ENCODE measurements at places on chromosomes 4 and X.

GRCh38 chr4:94897023-94897422 lies 139.3 kb downstream of the BMPR1B start:
- DNase-seq: no peak

- no peak for DNase-seq
Observed at GRCh38 chr4:2263926-2264321, 2.0 kb upstream of the MXD4 start.

GRCh38 chr4:23169608-23170311 lies 477.0 kb downstream of the GBA3 start:
- no peak for DNase-seq

DNA sequence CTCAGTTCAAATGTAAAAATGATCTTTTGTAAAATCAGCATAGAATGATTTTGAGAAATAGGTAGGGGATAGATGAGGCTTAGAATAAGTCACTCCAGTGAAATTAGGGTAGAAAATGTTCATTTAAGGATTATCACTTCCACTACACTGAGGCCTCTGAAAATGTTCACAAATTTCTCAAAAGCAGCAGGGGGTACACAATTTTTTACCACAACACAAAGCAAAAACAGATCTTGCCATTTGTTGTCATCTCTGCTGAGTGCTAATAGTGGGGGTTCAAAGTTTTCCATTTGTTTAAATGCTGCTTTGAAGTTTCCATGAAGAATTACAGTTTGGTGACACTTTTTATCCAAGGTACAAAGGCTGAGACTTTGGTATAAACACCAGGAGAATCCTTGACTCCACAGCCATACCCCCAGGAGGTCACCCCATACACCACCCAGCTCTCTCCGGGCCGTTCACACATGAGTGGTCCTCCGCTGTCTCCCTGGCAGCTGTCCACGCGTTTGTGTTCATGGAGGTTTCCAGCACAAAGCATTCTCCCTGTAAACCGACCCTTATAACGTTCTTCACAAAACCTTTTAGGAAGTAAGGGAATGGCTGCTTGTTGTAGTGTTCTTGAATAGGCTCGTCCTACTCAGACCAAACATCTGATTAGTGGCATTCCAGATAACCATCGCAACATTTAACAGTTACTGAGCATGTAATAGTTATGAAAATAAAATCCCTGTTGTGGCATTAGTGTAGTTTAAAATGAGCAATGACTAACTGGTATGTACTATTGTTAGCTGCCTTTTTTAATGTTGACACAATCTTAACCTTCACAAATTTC lies 71.0 kb downstream of the PRSS12 start:
- DNase-seq: no peak

DNA sequence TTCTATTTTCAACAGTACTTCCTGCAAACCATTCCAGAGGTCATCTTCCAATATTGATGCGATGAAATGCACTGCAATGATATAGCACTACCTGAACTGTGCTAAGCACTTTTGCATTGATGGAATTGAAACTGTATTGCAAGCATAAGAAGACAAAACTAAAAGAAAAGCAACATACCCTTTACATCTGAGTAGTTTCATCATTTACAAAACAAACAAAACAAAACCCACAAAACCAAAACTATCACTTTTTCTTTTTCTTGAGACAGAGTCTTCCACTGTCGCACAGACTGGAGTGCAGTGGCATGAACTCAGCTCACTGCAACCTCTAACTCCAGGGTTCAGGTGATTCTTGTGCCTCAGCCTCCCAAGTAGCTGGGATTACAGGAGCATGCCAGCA lies 120.1 kb upstream of the NAP1L5 start:
- no peak for DNase-seq

GRCh38 chr4:140693562-140693961 lies 62.6 kb downstream of the TBC1D9 start:
- DNase-seq: no peak

- DNase-seq: no peak
Observed at GRCh38 chr4:55554453-55555030, 7.8 kb upstream of the CLOCK start.

- DNase-seq: no peak
Observed at GRCh38 chr4:93448691-93449293, 379.8 kb upstream of the ATOH1 start.

DNA sequence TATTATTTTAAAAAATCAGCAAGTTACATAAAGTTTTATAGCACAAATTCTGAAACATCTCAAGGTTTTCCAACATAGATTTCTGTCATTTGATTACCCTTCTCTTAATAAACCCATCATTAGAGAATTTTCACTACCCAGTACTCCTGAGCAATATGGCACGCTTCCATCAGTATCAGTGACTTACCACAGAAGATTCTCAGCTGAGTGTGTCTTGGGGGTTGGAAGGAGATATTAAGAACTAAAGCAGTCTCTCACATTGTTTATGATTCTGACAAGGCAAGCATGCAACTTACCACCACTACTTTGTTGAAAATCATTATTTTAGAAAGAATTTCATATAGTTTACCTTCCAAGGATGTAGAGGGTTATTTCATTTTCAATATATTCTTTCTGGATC lies 67.7 kb downstream of the INPP4B start:
- DNase-seq: no peak

DNA sequence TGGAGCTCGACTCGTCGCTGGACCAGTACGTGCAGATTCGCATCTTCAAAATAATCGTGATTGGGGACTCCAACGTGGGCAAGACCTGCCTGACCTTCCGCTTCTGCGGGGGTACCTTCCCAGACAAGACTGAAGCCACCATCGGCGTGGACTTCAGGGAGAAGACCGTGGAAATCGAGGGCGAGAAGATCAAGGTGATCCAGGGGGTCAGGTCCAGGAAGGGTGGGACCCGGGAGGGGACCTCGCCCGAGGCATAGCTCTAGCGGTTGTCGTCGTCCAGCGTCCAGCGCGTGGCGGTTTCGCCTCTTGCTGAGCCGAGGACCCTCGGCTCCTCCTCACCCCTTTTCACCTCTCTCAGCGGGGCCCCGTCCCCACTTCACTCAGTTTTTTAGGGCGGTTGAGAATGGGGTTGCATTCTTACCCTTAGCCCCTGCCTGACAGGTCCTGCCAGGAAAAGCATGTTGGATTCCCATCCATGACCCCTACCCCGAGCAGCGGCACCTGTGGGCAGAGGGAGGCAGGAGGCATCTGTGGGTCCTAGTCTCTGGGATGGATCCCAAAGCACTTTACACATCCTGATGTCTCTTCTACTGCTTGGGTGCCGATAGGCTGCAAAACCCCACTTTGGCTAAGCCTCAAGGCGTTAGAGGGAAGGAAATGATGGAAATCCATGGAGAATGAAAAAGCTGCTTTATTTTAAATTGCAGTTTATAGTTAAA lies 524 bp downstream of the RAB33A start:
- DNase-seq: no peak

- no peak for DNase-seq
Observed at GRCh38 chrX:22278375-22278774, 5.7 kb downstream of the CBLL2 start.

DNA sequence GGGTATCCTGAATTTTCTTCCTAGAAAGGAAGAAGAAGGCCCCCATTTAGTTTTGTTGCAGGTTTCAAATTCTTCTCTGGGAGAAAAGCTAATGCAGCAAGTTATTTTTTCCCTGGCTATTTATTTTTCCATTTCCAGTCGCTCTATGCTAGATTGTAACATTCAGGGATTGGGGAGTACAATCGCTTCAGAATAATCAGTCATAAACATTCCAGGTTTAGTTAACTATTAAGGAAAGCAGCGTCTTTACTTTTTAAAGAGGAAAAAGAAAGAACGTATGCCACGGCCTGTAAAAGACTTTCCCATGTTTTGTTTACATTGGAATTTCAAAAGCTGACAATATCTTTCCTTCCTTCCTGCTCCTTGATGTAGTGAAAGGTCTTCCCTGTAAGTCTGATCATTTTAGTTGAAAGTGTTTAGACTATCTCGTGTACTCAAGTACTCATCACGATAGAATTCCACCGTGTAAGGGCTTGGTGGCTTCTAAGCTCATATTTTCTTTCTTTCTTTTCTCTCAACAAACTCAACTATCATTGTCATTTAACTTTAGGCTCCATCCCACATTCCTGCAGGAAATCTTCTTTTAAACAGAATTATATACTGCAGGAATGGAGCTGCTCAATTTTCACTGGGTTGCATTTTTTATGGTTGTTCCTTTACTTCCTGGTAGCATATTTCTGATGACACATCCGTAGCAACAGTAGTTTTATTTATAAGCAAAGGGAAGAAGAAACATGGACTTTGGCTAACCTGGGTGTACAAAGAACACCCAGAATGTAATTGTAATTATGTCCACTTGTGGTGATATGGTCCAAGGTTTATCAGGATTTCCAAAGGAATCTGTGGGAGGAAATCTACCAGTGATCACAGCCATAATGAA lies 213.1 kb upstream of the FAT1 start:
- no peak for DNase-seq

GRCh38 chrX:119684916-119685224 lies 8.1 kb downstream of the SEPTIN6 start:
- DNase-seq: no peak

- no peak for DNase-seq
Observed at GRCh38 chr4:155590796-155591585, 75.7 kb upstream of the GUCY1A1 start.

DNA sequence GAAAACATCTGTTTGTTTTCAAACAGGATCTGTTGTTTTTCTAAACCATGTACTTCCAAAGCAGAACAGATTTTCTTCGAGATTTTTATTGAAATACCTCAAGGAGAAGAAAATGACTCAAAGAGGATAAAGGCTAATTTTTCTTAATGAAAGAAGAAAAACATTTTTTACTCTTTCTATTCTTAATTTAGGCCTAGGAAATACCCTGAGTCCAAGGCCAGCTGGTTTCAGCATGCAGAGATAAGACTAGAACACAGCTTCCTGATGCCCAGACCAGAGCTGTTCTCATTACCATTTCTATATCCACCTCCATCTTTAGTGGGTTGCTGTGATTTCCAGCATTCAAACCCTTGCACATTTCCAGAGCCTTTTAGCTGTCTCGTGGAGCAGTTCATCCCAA lies 18.3 kb downstream of the GAB1 start:
- DNase-seq: no peak

DNA sequence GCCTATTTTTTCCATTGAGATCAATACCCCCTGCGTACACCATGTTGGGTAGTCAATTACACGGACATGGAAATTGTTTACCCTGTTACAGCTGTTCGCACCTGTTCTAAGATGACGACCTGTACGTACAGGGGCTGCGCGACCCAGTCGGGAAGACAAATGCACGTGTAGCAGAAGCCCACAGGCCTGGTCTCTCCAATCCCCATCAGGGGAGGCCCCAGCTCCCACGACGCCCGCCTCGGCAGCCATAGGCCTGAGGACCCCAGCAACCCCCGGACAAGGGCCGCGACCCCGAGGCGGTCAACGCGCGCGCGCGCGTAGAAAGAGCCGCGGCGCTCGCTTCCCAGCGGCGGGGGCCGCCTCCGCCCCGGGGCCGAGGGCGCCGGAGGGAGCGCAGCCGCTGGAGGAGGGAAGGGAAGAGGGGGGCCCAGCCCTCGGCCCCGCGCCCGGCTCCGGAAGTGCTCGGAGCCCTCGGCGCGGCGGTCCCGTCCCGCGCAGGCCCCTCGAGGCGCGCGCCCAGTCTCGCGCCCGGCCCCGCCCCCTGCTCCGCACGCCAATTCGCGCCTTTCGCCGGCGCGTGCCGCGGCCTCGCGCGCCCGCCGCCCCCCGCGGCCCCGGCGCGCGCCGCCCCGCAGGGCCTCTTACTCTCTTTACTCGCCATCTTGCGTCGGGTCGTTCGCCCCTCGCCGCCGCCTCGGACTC lies 618 bp downstream of the RBBP7 start:
- DNase-seq: no peak

DNA sequence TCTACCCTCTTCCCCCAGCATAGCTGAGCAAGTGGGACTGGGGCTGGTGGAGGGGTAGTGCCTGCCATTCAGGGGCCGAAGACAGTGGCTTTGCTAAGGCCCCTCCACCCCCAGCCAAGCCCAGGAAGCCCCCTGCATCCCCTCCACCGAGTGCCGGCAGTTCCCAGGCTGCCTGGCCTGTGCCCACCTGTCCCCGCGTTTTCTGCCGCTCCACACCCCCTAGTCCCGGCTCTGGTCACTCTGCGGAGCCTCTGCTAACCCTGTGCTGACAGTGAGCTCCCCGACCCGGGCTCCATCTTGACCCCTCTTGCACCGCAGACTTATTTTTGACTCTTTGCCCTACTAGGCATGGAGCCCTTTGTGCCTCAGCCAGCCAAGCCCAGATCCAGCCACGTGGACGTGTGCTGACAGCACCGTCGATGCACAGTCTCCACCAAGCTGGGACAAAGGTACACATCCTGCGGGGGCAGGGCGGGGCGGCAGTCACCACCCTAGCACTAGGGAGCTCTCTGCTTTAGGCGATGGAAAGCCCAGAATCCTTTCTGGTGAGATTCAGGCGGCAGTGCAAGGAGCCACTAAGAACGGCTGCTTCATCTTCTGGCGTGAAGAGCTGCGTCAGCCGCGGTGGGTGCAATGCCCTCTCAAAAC lies 96.6 kb downstream of the PHKA2 start:
- DNase-seq: no peak

DNA sequence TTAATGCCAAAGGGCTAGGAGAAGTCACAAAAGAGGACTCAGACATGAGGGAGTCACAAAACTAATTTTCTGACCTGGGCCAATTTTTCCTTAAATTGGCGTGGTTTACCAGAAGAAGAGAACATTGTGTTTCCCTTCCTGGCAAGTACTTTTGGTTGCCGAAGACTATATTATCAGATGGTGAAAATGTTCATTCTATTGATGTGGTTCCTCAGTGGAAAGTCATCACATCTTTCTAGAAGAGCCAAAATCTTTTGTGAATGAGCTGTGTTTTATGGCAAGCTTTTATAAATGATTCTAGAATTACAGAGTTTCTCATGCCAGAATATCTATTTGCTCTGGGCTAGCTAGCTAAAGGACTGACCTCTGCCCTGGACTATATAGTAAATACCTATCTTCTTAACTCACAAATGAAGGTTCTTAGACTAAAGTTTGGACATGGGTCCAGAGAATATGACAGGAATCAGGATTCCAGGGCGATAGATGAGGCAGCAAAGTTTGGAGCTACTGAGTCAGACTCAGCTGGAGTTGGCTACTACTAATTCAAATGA lies 288.9 kb downstream of the IL1RAPL2 start:
- DNase-seq: no peak

GRCh38 chr4:8093587-8094274 lies 64.9 kb downstream of the ABLIM2 start:
- no peak for DNase-seq

DNA sequence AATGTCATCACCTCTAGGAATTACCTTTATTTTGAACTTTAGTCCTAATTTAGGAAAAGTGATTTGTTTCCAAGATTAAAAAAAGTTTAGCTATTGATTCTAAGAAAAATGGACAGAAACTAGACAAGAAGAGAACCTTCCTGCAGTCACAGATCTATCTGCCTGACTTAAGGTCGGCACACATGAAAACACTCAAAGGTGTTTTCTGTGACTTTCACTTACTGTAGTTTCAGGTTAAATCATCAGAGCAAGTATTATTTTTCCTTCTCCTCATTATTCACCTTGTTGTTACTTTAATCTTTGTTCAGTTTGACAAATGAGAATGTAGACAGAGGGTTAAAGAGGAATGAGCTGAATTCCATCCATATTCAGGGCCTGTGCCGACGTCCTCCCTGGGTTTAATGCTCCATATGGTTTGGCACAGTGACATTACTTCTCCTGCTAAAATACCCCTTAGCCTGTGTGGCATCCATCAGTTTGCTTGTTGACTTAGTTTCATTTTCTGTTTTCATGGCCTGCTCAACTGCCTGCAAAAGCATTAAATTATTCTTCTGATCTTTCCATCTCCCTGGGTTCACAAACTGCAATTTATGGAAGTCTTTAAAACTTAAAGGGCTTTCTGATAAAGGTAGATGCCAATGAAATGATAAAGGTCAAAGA lies 352.7 kb downstream of the NKX6-1 start:
- no peak for DNase-seq
